ENCODE measurements at places on chromosomes 3 and 15. TPM values are rescaled to one million over a fixed set of nuclear protein-coding genes. Genes with fewer than 3 reads are reported as not detected.

GRCh38 chr3:184800349-184800930 is 11.5 kb upstream of the VPS8 start:
- no peak for DNase-seq

- DNase-seq = no peak
Measured at GRCh38 chr3:9175421-9175820, 74.0 kb downstream of the SRGAP3 start.

GRCh38 chr15:40785164-40785563 is 15.4 kb downstream of the C15orf62 start:
- no peak for DNase-seq

ABI3BP gene
- 37.1 TPM for total RNA-seq

GRCh38 chr15:62896380-62896866 is 146.1 kb upstream of the TPM1 start:
- DNase-seq = no peak

PLS1 gene
- total RNA-seq = 1.2 TPM

TLR9 gene
- 0.19 TPM for total RNA-seq

GRCh38 chr3:24305795-24306467 is 188.7 kb downstream of the THRB start:
- DNase-seq = no peak

DNA sequence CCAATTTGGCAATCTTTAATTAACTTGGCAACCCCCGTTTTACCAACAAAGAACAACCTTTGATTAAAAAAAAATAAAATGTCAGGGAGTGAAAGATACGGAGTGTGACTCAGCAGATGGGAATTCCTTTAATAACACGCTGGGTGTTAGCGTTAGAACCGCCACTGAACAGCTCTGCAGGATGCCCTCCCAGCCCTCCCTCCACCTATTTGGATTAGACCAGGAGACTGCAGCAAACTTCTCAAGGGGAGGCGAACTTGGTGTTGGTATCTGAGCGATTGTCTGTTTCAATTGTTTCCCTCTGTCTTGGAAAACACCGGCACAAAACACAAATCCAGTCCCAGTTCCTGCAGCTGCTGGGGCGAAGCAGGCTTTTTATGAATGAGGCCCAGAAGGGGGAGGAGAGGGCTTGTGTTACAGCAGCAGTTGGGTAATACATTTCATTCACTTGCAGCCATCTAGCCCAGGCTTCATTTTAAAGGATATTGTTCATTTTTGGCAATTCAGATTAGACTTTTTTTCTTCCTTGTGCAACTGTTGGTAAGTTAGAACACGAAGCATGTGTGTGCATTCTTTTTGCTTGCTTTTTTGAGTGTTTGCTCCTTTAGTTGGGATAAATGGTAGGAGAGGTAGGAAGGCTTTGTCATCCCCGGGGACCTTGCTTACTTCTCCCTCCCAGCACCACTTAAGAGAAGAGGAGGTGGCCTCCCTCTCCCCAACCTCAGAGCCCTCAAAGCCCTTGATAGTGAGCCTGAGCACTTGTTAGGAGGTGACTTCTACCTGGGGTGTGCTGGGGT is 152.3 kb downstream of the IGF1R start:
- DNase-seq = no peak

HACL1 gene
- 20.7 TPM for total RNA-seq

- no peak for DNase-seq
Measured at GRCh38 chr15:26394801-26395200, 378.1 kb downstream of the GABRB3 start.

DNA sequence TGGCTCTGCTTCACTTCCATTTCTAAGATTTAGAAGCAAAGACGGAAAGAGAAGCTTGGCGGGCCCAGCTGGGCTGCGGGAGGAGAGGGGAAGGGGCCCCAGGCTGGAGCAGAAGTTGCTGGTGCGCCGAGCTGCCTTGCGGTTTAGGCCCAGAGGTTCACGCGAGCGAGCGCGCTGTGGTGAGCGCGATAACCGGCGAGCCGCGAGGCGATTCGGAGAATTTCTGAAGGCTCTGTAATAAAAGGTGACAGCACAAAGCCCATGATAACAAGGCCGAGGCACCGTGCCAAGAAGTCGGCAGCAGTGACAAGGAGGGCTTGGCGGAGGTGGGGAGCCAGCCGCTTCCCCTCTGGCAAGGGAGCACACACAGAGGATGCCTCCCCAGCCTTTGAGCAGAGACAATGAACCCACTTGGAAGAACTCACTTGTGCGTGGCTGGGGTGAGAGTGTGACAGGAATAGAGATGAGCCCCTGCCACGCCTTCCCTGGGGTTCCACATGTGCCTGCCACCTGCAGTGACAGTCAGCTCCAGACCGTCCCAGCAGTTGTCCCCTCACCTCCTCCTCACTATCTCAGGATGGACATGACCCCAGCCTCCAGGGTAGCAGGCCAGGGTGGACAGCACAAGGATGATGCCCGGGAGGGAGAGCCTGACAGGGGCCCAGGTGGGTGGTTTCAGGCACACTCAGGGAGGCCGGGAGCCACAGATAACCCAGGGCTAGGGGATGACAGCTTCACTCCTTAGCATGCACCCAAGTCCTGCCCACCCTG is 315.2 kb downstream of the UACA start:
- DNase-seq = no peak

GRCh38 chr3:117630885-117631284 is 921.3 kb downstream of the TUSC7 start:
- no peak for DNase-seq

MEGF11 gene
- not detected for total RNA-seq

- DNase-seq = no peak
Measured at GRCh38 chr3:111324151-111324550, 217.8 kb upstream of the CD96 start.

DNA sequence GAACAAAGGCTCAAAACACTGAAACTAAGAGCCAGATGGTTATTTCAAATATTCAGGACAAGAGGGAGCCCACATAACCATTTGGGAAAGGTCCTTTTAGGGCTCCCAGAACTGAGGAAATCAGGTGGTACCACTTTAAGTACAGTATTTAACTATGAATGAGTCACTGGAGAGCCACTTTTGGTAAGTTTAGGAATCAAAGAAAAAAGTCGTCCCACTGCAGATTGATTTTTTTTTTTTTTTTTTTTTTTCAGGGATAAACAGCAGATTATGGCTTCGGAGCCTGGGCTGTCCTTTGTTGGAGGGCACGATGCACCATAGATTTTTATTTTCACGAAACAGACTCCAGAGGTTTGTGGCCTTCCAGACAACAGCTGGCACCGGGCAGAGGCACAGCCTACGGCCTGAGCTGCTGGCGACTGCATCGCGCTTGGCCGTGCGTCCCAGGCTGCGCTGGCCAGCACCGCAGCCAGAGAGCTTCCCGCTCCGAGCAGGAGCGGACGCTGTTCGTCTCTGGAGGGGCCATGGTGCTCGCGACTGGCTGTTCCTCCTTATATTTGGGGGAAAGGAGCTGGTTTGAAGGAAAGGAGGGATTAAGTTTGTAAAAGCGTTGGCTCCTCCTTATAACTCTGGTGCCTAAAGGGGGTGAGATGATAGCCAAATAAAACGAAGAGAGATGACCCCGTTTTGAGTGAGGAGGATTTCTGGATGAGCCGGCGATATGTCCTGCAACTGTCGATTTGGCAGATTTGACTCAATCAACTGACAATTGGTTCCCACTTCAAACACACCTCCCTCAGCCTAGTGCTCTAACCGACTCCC is 152.9 kb upstream of the GOLIM4 start:
- no peak for DNase-seq

- no peak for DNase-seq
Measured at GRCh38 chr3:152613851-152614250, 221.1 kb upstream of the P2RY1 start.

GRCh38 chr15:84604826-84605553 is 4.2 kb downstream of the ZSCAN2 start:
- no peak for DNase-seq

DNA sequence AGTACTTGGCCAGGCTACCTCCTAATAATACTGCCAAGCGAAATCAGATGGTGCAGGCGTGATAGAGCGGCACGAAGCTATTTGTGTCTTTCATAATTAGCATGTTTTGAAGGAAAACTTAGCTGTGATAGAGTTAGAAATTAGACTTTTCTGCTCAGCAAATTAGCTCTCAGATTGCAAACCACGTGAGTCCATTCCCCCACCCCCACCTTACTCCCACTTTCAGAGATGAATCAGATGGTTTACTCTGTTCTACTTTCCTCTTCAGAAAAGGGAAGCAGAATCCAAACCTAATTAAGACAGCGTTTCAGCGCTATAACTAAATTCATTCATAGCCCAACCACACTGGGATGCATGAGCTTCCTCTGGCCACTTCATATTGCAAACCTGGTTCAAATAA is 214.6 kb downstream of the SLCO3A1 start:
- DNase-seq = no peak

GRCh38 chr3:53815651-53816050 is 30.6 kb downstream of the CHDH start:
- DNase-seq = no peak

- DNase-seq = no peak
Measured at GRCh38 chr15:78103406-78104118, 11.2 kb downstream of the SH2D7 start.

MKRN2OS gene
- not detected for total RNA-seq

- no peak for DNase-seq
Measured at GRCh38 chr3:36652104-36652503, 112.2 kb downstream of the DCLK3 start.

TICRR gene
- total RNA-seq = not detected

DNA sequence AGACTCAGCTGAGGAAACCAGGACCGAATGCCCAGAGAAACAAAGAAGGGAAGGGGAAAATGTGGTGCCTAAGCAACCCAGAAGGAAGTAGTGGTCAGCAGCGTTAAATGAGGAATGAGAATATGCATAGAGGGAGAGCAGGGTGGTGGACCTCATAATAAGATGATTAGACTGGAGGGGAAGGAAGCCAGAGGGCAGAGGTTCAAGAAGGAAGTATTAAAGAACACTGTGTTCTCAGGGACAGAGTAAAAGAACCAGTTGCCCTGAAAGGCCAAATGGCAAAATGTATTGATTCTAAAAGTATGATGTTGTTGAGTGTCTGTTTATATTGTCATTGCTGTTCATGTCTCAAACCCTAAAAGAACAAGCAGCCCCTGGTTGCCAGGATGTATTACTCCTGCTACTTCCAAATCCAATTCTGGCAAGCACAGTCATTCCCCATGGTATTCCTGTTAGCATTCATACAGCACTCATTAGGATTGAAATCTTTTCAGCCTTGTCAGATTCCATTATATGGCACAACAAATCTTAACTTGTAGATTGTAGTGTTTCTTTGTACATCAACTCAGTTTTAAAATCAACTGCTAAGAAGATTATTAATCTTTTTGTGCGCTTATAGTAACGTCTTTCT is 23.4 kb downstream of the P2RY1 start:
- DNase-seq = no peak

- peak; percentile 88 for DNase-seq
Measured at GRCh38 chr3:134328147-134328591, 46.1 kb downstream of the AMOTL2 start.

SLC22A13 gene
- 1.00 TPM for total RNA-seq

DNA sequence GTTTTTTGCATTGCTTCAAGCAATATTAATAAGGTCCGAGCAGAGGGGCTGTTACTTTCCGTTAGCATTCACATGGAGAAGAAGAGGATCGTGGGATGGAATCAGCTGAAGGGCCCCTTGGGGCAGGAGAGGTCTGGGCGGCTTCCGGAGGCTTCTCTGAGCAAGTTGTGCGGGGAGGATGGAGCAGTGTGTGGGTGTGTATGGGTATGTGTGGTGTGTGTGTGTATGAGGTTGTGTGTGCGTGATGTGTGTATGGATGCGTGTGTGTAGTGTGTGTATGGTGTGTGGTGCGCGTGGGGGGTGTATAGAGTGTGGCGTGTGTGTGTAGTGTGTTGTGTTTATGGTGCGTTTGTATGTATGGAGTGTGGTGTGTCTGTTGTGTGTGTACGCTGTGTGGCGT is 25.8 kb downstream of the GABRA5 start:
- no peak for DNase-seq

SOX2 gene
- total RNA-seq = not detected

DNA sequence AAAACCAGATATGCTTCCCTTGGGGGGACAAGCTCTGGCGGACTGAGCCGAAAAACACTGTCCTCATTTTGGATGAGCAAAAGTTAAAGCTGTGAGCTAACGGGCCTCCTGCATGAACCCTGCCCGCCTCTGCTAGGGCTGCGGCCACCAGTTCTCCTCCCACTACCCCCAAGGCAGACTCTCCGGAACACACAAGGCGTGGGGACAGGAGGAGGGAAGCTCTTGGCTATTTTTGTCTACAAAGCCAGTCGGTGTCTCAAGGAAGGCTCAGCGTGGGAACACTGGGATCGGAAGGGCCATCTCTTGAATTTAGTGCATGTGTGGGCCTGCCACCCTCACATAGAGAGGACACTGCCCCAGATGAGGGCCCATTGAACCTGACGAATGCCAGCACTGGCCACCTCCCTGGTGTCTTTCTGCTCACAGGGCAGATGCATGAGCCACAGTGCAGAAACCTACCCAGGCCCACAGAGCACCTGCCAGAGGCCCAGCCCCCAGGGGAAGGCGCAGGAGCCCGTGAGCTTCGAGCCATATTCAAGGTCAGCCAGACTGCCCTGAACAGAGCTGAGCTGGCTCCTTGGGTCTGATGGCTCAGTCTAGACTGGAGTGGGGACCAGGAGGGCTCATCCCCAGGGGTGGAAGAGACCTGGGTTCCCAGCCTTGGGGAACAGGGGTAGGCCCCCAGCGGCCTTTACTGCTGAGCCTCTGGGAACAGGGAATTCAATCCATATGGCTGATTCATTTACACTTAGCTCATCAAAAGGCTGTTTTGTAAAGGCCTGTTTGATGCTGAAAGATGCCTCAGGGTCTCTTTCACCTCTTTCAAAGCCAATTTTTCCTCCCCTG is 38.3 kb downstream of the HCN4 start:
- peak; percentile 82 for DNase-seq

GRCh38 chr3:151925419-151925818 is 52.0 kb downstream of the SUCNR1 start:
- no peak for DNase-seq

DNA sequence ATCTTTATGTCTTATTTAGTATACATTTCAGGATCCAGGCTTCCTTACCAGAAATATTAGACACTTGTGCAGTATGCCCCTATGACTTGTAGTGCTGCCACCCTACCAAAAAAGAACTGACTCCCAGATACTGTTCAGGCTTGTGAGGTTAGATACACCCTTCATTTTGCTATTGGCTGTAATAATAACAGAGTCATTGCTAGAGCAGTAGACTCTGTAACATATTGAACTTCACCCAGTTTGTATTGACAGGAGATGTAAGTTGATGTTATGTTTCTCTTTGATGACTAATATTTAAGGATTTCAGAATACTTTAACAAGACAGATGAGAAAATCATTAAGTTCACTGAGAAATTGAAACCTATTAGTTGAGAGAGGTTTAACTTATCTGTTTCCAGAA is 32.9 kb downstream of the RNF111 start:
- DNase-seq = no peak

MRPL47 gene
- 34.6 TPM for total RNA-seq

- DNase-seq = no peak
Measured at GRCh38 chr3:52087731-52088130, 31.4 kb upstream of the DUSP7 start.

DNA sequence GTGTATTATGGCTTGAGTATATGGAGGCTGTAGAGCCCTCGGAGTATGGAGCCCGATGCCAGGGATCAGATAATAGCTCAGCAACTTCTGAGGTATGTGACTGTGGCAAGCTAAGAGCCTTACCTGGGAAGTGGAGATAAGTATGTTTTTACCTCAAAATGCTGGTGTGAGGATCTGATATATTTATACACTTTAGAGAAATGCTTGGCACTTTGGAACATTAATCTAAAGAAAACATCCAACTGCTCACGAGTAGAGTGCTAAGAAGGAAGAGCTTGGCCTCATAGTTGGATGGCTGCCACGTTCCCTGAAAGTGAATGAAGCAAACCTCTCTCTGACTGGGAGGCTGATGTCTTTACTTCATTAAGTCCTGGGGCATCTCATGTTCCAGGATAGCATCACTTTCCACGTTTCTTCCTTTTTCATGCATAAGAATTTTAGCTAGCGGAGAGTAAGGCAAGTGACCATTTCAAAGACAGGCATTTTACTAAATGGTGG is 58.9 kb upstream of the GOLGA8J start:
- DNase-seq = no peak

All from mesenteric fat pad (tissue), 1 donor.